Caki2 (cell line): ENCODE measurements at places on chromosomes 2 and 18. TPM values are rescaled to one million over a fixed set of nuclear protein-coding genes. Genes with fewer than 3 reads are reported as not detected.

DNA sequence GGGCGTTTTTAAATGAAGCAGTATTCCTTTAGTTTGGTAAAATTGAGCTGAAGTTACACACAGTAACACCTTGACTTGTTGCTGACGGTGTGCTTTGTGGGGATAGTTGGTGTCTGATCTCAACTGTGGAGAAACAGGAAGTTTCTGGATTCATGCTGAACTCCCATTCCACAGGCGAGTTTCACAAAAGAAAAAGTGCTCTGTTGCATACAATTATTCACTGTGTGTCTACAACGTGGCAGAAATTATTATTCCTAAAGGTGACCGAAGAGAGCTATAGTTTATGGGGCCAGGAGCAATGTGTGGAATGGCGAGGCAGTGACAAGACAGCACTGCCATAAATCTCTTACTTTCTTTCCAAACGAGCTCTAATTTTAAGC is 463 bp upstream of the CABYR start:
- no peak for DNase-seq

DNA sequence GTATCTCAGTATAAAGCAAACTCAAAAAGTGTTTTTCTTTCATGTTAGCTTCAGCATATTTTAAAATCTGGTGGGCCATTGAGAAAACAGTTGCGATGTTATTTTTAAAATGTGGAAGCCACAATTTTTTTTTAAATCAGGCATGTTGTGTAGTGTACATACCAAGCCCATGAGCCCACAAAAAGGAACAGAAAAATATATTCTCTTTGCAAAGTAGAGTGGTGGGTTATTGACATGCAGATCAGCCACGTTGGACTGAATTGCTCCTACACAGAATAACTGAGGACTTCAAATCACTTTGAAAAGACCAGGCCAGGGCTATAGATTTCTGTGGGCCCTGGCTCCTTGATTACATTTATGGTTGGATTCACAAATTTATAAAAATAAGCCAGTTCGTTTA is 774.4 kb downstream of the DCC start:
- no peak for DNase-seq

DNA sequence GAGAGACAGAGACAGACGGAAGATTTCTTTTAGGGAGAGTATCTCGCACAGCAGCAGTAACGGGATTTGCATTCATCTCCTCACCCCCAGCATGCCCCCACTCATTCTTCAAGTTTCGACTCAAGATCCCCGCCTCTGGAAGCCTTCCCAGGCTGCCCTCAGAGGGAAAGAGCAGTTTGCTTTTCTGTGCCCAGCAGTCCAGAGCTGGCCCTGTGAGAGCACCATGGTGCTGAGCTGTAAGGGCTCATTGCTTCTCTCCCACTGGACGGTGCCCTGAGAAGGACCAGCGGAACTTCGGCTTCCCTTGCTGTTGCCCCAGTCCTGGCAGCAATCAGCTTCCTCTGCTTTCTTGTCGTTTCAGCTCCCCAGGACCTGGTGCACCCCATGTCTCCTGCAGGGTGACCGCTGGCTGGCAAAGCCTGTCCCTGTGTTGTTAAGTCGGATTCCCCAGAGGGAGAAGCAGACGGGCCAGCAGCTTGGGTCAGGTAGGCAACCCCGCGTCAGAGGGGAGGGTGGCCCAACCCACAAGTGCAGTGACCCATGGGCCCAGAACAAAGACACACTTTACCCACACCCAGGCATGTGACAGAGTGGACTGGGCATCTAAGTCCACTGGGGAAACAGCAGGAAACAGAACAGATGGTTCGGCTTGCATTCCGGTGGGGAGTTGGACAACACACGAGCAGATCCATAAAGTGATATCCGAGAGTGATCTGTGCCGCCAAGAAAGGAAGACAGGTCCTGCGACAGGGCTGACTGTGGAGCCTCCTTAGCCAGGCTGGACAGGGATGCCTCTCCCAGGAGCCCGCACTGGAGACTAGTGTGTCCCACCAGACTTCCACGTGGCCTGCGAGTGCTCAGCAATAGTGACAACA is 36.6 kb downstream of the TMEM177 start:
- DNase-seq: no peak

- DNase-seq: no peak
Observed at GRCh38 chr2:143205106-143205764, 76.0 kb downstream of the ARHGAP15 start.

Gene OTOS
- total RNA-seq: not detected in 2 replicates

GRCh38 chr2:227296671-227297405 is 28.2 kb upstream of the MFF start:
- no peak for DNase-seq

- no peak for DNase-seq
Observed at GRCh38 chr2:52222128-52222527, 1190.2 kb upstream of the NRXN1 start.

Gene MTHFD2
- 197 and 274 TPM in 2 replicates for total RNA-seq

GRCh38 chr2:181465676-181466375 is 8.6 kb downstream of the ITGA4 start:
- no peak for DNase-seq

Gene DLX2
- total RNA-seq: 1.4 TPM in 1 of 2 replicates, not detected in the other

- DNase-seq: no peak
Observed at GRCh38 chr2:149616681-149617456, 29.3 kb upstream of the MMADHC start.

DNA sequence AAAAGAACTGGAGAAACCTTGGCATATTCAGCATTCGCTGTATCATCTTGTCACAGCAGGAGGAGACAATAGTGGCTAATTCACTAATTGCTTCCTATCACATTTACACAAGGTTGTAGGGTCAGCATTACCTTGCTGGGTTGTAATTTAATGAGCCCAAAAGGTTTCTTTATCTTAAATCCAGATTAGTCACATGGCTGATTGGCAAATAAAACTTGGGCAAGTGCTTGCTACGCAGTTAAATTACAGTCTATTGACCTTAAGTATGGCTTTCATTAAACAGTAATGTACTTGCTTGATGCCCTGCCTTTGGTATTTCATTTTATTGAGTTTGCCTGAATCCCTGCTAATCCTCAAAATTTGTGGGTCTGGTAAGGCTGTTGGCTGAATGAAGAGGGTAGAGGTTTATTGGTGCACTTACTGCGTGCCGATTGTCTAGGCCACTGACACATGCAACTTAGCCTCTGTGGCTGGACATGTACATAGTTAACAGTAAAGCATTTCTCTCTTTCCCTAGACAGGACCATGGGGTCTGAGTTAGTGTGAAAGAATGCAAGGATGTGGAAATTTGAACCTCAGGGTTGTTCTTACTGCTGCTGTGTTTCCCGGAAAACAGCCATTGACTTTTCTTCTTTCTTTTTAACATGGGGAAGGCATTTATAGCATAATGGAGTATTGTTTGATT is 34.3 kb downstream of the FMNL2 start:
- DNase-seq: no peak

Gene CDH20
- not detected in 2 replicates for total RNA-seq
